ENCODE measurements at places on chromosomes 4 and X. TPM values are rescaled to one million over a fixed set of nuclear protein-coding genes. Genes with fewer than 3 reads are reported as not detected.

DNA sequence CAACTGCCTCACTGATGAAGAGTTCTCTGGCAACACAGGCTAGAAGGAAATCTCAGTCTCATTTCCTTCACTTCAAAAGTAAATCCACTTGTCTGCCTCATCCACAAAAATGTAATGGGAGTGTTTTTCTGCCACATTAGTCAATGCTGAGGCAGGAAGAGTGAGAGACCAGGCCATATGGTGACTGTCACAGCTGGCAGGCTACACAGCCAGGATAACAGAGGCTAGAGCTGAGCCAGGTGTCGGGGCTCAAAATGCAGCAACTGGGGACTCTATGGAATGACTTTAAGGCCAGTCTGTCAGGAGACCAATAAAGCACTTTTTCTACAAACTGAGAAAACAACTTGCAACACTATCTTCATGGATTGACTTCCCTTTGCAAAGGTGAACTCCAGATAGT lies 204.2 kb downstream of the GPC3 start:
- DNase-seq = no peak

DNA sequence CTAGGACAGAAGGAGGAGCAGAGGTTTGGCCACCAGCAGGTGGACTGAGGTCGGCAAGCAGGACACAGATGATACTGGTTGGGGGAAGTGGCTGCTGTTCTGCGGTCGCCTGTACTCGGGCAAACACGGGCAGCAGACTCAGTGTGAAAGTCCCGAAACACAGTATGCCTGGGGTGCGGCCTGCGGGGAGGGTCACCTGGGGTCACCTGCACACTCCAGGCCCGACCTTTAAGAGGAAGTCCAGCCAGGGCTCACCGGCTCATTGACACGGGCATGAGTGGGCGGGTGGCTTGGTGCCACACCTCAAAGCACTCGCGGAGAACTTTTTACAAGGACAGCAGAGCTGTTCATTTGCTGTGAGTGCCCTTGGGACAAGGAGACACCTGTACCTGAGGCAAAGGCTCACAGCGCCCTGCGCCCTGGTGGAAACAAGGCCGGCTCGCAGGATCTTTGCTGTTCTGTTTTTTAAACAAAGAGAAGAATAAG lies 71.5 kb upstream of the MXD4 start:
- no peak for DNase-seq

GRCh38 chr4:103074744-103075434 lies 1.7 kb downstream of the SLC9B2 start:
- DNase-seq = no peak

DNA sequence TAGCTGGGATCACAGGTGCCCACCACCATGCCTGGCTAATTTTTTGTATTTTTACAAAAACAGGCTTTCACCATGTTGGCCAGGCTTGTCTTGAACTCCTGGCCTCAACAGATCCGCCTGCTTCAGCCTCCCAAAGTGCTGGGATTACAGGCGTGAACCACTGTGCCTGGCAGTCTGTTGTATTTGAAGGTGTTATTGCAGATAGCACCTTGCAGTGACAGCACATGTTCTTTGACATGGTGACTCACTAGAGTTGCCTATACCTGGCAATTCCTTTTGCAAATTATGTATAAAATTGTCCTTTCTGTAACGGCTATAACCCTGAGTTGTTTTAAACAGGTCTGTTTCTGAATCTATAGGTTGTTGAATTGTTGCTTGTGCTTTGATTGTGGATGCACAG lies 7.9 kb downstream of the OGT start:
- no peak for DNase-seq

IL13RA1 gene
- total RNA-seq = 34.0 TPM

MAGEB1 gene
- not detected for total RNA-seq

SRPX gene
- total RNA-seq = 32.0 TPM
